ENCODE measurements at places on chromosomes 1 and 21.

GRCh38 chr21:43290421-43291346, 121.9 kb downstream of the CRYAA start:
- DNase-seq = no peak

- no peak for DNase-seq
Measured at GRCh38 chr1:82562448-82562847, 761.7 kb downstream of the ADGRL2 start.

GRCh38 chr1:54465351-54465811, 59.2 kb upstream of the SSBP3 start:
- no peak for DNase-seq

- DNase-seq = no peak
Measured at GRCh38 chr21:39186676-39187075, 3.4 kb upstream of the PSMG1 start.

DNA sequence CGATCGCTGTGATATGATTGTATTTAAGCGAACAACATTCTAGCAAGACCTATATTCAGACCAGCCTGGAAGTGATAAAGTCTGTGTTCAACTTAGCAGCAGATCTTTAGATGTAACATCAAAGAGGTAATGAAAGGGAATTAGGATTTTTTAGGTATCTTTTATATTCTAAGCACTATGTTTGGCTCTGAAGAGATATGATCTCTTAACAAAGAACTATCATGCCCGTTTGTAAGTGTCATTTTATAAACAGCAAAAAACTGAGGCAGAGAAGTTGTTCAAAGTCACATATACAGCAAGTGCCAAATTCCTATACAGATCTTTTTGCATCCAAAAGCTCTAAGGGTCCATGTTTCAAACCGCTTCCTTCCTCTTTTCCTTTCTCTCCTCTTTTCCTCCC, 53.0 kb upstream of the TIAM1 start:
- no peak for DNase-seq

DNA sequence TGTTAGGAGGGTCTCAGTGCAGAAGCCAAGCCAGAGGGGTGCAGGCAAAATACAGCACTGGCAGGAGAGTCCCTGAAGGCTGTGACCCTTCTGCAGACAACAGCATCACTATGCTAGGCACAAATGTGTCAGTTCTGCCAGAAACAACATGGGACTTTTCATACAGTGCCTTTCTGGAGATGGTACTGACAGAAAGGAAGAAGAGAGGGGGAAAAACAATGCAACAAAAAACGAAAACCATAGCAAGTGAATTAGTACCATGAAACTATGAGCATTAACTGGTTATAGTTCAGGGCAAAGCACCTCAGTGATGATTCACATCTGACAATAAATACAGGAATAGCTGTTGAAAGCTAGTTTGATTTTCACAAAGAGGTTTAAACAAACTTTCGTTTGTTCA, 140.8 kb upstream of the NBPF11 start:
- no peak for DNase-seq

GRCh38 chr1:73772941-73773340, 425.0 kb downstream of the LRRIQ3 start:
- no peak for DNase-seq

GRCh38 chr1:150696162-150696561, 792 bp downstream of the GOLPH3L start:
- DNase-seq = no peak

GRCh38 chr1:40868051-40868723, 6.0 kb upstream of the CITED4 start:
- DNase-seq = no peak

DNA sequence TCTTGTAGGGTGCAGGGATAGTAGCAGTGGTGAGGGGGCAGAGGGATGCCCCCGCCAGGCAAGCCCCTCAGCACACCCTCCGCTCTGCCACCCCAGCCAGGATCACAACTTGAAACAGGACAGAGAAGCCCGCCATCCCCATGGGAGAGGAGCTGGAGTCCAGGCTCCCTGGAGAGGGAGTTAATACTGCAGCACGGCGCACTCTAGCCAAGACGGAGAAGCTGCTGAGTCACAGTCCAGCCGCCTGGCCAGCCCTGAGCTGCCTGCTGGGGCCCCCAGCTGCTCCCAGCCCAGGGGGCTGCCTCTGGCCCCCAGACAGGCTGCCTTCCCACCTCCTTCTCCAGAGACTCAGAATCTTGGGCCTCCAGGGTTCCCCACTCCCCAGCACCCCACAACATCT, 87.2 kb downstream of the SYT2 start:
- DNase-seq = no peak
